ENCODE measurements at places on chromosomes 2 and 18.
A peak's percentile ranks its signal among the peaks of the same experiment; 100 is the strongest.

GRCh38 chr2:218658671-218659257, 659 bp downstream of the ZNF142 start:
- peak; percentile 32 for DNase-seq

- peak; percentile 50 for DNase-seq
Observed at GRCh38 chr2:136116813-136117390, 1.0 kb downstream of the CXCR4 start.

GRCh38 chr2:17208511-17208910, 309.7 kb downstream of the RAD51AP2 start:
- no peak for DNase-seq

DNA sequence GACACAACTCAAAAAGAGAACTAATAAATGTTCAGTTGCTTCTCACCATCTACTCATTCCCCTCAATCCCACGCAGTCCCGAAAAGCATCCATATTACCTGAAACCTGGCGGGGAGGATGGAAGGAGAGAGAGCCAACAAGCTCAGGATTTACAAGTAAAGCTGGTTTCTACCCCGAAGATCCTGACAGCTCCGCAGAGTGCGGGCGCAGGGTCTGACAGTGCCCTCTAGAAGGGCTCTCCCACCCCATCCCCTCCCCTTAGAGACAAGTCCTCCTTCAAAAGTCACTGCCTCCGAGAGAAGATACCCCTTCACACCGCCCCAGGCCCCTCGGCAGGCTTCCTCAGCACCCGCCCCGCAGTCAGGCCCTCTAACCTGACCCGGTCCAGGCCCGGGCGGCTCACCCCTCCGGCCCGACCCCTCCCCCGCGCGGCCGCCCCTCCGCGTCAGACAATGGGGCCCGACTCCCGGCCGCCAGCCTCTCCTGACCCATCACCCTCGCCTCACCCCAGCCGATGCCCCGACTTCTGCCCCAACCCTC, 550 bp downstream of the RAB1A start:
- DNase-seq, result peak; percentile 47

DNA sequence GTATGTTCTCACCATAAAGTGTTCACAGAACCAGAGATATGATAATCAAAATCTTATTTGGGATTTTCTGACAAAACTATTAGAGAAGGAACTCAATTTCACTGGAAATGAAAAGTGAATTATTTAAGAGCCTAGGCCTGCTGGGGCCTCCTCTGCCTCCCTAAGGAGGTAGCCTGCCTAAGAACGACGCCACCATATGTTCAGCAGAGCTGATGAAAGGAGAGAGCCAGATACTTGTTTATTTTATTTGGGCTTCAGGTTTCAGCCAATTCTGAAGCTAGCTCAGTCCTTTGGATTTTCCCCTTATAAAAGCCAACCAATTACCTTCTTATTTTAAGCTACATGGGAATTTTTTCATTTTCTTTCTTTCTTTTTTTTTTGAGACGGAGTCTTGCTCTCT, 433.1 kb upstream of the MAP2 start:
- DNase-seq, result peak; percentile 34

- no peak for DNase-seq
Observed at GRCh38 chr18:8277270-8277669, 332.0 kb upstream of the RAB12 start.

- no peak for DNase-seq
Observed at GRCh38 chr2:108345951-108346350, 31.8 kb upstream of the SULT1C4 start.

GRCh38 chr2:96116879-96117533, 635 bp upstream of the ADRA2B start:
- no peak for DNase-seq

- no peak for DNase-seq
Observed at GRCh38 chr18:40698129-40698528, 1256.9 kb upstream of the PIK3C3 start.

DNA sequence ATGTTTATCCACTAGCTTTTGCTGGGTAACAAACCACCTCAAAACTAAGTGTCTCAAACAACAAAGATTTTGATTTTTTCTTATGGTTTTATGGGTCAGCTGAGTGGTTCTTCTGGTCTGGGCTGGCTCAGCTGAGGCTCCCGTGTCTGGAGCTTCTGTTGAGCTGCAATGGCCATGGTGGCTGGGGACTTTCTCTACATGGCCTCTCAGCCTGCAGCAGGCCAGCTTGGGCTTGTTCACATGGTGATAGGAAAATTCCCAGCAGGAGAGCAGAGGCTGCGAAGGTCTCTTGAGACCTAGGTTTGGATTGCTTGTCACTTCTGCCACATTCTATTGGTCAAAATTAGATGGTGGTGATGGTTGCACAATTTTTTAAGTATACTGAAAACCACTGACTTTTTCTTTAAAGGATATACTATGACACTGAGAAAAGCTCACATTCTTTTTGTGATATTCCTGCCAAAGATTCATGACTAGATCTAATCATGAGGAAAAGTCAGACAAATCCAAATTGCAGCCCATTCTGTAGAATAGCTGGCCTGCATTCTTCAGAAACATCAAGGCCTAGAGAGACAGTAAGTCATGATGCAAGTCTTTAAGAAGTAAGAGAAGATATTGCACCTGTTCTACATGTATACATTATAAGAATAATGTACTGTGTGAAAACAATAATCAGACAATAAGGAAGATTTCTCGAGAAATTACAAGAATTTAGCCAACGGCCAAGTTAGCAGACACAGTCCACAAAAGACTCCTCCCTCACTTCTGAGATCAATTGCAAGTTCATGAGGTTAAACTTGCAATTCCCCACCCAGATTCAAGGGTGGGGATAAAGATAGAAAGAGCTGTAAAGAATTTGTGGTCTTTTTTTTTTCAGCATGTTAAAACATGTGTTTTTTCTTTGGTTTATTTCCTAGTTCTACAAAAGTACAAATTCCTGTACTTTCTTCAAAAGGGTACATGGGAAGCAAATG, 35.0 kb upstream of the IL1R2 start:
- no peak for DNase-seq

DNA sequence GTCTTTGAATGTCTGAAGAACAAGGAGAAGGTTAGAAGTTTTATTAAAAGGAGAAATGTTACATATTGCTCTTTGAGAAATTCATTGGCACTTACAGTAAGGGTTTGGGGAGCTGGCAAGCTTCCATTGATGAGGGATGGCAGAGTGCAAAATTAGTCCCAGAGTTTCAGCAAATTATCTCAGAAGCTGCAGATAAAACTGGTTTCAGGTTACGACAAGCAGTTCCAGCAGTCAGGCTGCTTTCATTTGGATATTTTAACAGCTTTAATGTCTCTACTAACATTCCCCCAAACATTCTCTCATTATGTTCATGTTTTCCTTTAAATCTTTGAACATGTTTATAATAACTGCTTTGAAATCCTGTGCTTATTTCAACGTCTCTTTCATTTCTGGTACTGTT, 153.1 kb downstream of the TTC27 start:
- DNase-seq, result no peak

- no peak for DNase-seq
Observed at GRCh38 chr2:67514515-67514914, 117.4 kb downstream of the ETAA1 start.

DNA sequence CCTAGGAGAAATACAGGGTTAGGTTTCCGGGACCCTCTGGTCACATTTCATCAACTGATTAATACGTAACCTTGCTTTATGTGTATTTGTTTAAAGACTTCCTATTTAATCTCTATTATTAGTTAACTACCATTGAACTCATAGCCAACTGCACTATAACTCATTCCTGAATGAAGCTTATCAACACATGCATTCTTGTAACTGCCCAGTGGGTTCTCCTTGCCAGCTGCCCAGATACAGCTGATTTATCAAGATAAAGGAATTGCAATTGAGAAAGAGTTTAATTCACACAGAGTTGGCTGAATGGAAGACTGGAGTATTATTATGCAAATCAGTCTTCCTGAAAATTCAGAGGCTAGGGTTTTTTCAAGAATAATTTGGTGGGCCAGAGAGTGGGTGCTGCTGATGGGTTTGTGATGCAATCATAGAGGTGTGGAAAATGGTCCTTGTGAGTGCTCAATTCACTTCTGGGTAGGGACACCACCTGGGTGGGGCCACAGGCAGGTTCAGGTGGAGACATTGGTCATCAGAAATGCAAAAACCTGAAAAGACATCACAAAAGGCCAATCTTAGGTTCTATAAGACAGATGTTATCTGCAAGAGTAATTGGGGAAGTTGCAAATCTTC, 21.1 kb upstream of the NOSTRIN start:
- DNase-seq, result no peak

DNA sequence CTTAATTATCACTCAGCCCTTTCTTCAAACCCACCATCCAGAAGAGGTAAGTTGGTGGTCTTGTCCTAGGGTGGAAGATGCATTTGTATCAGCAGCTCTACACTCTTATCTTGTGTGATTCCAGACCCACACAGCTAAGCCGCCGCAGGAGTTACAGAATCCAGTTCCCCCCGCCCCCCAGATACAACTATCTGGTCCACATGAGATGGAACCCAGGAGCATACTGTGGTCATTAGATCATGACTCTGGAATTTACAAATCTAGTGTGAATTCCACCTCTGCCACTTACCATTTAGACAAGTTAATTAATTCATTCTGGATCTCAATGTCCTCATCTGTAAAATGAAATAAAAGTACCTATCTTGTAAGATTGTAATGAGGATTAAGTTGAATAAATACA, 486.4 kb downstream of the BCL11A start:
- no peak for DNase-seq

DNA sequence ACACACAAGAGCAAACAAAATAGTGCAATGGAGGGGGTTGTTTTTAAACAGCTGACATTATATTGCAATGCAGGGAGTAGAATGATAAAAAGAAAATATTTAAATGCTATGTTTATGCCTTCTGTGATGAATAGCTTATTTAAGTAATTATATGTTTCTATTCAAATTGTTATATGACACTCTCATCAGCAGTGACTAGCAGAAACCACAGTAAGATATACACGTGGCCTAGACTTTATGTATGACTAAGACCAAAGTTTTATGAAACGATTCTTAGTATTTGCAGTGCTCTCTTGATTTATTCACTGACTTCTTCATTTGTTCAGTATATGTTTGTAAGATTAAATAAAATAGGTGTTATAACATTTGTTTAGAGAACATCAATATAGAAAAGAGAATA, 26.1 kb upstream of the C1D start:
- DNase-seq, result no peak

DNA sequence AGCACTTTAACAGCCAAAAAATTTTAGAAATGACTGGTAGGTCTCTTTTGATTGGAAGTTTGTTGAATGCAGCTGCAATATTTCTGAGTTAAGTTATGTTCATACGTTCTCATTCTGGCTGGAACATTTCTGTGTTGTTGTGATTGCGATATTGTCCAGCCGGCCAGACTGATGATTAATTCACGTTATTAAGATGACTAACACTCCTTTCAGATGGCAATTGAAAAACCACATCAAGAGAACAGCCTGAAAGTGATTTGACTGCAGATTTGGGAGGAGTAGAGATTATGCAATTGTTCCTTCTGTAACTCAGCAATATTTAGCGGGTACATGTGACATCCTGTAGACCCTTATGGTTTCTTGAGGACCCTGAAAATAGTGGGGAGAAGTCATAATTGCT, 133.7 kb downstream of the FBXO15 start:
- DNase-seq, result no peak

- DNase-seq, result no peak
Observed at GRCh38 chr2:39524756-39525635, 87.9 kb upstream of the MAP4K3 start.

DNA sequence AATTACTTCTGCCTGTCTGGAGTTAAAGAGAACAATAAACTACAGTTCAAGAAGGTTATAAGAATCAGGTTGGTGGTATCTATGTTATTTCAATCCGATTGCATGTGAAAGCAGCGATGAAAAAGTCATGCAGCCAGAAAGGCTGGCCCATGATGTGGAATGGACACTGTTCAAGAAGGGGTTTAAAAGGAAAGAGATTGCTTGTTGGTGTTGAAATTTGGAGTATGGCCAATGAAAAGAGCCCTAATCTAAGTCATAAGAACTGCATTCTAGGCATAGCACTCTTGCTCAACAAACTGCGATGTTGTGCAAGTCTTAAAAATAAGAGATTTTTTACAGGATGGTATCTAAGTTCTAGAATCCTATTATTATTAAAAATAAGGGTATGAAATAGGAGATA, 61.3 kb downstream of the EFEMP1 start:
- DNase-seq, result no peak

- DNase-seq, result no peak
Observed at GRCh38 chr18:80133124-80133523, 24.1 kb downstream of the ADNP2 start.

GRCh38 chr2:157439824-157440186, 4.1 kb downstream of the CYTIP start:
- no peak for DNase-seq

- DNase-seq, result peak; percentile 53
Observed at GRCh38 chr18:23141104-23141999, 6.1 kb downstream of the CABLES1 start.

- DNase-seq, result no peak
Observed at GRCh38 chr2:216915557-216916150, 55.8 kb upstream of the TNP1 start.

GRCh38 chr2:99489063-99489760, 605 bp downstream of the REV1 start:
- DNase-seq, result peak; percentile 62

- DNase-seq, result no peak
Observed at GRCh38 chr2:143140864-143141661, 11.8 kb downstream of the ARHGAP15 start.

GRCh38 chr2:154556146-154556545, 142.3 kb upstream of the KCNJ3 start:
- DNase-seq, result no peak

DNA sequence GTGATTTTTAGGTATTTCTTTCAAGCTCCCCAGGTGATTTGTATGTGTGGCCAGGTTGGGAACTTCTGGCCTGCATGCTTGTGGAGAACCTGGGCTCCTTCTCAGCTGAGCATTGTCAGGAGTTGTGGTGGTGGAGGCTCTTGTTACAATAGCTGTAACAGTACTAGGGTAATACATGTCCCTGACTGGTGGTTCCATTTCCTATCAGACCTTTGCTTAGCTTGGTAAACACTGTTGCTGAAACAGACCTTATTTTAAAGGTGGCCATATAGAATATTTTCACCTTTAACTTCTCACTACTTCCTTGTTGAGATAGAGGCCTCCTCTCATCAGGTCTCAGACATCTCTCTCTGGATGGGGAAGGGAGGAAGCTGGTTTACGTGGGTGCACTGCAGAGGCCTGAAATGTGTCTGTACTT, 79.2 kb downstream of the SETBP1 start:
- DNase-seq, result no peak

DNA sequence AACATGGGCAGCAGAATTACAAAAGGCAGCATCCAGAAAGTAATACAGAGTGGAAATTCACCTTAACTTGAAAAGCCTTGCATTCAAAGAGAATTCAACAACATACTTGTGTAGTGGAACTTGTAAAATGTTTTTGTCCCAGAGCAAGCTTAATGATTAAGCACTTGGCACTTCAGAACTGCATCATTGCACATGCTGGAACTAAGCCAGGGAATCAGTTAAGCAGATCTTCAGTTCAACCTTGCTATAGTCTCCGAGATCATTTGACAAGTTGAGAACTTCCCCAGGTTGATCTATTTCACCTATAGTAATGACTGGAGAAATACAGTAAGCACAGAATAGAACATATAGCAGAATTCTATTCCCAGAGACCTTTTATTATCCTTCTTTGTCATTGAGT, 1337.2 kb upstream of the NXPH2 start:
- DNase-seq, result no peak

All from SJCRH30 (cell line).